ENCODE measurements at places on chromosomes 12 and 14.

- no peak for DNase-seq
These were observed 106.9 kb upstream of the PTPRB start for GRCh38 chr12:70744178-70744577.

DNA sequence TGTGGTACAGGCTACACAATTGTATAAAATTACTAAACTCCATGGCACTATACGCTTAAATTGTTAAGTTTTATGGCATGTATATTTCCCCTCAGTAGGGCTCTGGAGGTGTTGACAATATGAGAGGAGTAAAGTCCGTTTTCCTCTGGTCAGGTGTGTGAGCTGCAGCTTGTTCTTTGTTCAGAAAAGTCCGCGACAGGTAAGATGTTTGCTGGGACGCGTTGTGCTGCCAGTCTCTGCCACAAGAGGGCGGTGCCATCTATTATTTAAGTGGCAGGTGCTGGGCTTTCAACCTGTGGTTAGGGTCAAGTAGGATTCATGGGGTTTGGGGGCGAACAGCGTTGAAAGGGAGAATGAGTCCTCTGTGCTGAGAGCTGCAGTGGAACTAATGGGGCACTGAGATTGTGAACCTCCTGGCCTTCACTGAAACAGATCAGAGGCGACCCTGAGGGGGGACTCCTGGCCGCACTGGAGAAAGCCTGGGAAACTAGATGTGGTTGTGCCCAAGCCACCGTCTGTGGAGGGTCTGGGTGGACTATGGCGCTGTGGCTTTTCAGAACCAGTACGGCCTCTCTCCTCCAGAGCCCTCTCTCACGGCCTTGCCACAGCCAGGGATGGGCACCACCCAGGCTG lies 179.0 kb downstream of the SLC15A4 start:
- DNase-seq = no peak

DNA sequence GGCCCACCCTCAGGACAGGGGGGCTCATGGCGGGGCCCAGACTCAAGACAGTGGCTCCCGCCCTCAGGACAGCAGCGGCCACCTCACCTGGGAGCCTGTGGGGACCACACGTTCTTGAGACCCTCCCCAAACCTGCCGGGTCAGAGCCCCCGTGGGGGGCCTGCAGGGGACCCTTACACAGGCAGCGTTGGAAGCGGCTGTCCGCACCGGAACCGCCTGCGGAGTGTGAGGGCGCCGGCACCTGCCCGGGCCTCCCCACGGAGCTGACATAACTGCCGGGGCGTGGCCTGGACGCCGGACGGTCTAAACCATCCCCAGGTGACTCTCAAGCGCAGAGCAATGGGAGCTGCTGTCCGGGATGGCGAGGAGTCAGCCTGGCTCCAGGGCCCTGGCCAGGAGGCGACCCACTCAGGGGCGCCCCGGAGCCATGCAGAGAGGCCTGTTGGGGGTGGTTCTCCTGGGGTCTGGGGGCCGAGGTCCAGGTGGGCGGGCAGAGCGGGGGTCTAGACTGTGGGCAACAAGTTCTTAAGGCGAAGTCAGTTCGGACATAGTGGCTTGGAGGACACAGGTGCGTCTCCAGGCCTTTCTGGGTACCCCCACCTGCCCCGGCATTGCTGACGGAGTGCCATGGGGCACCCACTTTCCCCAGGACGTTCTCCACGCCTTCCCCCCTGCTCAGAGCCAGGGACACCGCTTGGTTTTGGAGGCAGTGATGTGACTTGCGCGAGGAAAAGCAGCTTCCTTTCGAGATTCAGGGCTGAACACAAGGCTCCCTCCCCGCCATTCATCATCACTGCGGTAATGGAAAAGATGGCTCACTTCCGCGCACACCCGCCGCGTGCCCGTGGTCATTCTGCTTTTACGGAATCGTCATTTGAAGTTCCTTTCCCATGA lies 23.2 kb downstream of the GALNT9 start:
- DNase-seq = no peak

DNA sequence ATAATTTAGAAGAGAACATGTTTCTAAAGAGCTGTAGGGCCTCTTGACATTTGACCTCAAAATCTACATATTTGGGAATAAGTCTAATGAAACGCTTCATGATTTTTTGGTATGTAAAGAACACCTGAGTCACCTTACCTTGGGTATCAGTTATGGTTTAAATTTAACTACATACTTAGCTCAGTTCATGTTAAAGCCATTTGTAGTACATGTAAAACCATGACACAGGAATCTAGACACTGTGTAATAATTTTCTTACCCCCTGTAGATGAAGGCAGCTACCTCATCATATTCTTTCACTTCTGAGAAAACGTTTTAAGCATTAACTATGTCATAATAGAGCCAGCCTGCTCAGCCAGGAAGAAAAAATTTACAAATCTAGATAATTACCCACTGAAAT lies 105.8 kb upstream of the CPNE8 start:
- DNase-seq = no peak

- DNase-seq = peak; percentile 37
These were observed 311.9 kb downstream of the DAD1 start for GRCh38 chr14:22276913-22277816.

DNA sequence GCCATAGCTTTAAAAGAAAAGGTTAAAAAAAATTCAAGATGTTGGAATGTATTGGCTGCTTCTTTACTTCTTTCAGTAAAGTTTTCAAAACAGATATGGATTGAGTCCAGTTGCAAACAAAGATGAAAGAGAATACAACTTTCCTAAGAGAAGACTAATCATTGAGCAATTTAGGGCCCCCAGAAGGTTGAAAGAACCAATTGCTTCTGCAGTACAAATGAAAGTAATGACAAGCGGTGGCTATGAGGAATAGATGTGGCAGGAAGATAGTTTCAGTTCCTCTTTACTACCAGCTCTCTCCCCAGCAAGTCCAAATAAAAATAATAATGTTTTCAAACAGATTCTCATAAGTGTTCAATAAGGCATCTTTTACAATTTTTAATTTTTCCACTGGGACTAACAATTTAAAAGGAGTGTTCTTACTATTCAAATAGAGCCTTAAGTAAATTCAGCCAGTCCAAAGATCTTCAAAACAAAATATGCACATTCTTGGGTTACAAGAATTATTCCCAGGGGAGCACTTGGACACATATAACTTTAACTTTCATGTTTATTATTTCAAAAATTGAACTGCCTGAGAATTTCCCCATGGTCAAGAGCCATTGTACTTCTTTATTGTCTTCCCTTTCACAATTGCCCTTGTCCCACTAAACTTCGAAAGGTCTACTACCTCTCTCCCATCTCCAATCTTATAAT lies 62.3 kb upstream of the PPP1R12A start:
- no peak for DNase-seq

GRCh38 chr14:91841065-91841464 lies 26.3 kb downstream of the TC2N start:
- DNase-seq = no peak

DNA sequence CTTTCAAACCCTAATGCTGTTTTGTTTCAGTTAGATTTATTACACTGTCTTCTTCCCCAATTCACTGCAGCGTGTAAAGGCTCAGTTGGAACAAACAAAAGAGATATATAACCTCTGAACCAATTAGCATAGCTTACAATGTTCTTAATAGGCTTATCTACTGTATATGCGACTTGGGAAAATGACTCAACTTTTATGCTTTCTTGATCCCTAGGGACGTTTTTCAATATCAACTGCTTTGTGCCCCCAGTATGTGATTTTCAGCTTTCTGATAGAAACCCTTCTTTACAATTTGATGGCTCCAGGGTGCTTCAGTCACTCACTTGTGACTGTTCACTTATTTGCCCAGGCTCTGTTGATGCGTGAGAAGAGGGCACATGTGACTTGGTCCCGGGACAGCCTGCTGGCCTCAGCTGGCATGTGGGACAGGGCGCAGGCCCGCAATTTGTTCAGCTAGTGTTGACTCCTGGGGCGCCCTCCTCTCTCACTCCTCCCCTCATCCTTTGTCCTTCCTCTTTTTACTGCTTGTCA lies 107.1 kb downstream of the TMTC2 start:
- no peak for DNase-seq

DNA sequence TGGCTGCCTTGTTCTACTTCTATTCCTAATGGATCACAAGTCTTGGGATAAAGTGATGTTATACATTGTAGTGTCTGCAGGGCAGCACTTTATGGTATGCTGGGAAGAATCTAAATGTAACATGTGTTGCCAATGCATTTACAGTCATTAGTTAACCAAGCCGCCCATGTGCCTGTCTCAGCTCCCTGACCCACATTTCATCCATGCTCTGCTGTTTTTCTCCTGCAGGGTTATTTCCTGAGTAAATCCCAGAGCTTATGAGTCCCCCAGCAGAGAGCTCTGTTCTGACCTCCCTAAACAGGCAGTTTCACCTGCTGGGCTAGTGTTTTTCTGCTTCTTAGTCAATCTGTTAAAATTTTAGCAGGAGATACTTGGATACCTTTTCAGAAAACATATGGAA lies 4.4 kb upstream of the TMTC2 start:
- DNase-seq = no peak

DNA sequence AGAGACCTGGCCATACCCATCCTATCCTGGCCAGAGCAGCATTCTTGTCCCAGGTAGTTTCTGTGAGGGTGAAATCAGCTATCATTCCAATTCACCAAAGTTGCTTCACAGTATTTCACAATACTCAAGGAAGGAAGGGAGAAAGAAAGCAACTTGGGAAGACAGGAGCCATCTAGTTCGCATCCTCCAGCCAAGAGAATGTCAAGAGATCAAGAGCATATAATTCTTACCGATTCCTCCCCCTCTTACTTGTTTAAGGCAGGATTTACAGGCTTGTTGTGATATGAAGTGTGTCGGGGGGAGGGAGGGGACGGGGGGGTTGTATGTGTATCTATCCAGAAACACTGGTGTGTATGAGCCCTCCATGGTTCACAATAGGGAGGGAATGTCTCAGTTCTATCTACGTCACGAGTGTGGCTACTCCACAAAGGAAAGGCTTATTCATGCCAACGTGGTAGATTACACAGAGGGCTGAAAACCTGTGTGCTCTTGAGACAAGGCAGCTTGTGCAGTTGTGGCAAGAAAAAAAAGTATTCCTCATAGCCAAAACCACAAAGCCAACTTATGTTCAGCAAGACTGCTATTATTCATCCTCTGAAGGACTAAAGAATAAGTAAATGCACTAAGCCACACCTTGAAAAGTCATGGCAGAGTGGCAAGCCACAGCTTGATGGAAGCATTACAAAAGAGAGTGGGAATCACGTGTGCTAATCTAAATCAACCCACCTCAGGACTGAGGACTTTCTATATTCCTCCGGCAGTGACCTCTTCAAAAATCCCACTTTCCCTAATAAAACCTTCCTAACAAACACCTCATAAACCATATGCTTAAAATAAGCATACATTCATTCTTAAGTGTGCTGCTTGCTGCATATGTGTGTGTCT lies 35.0 kb downstream of the CORO1C start:
- no peak for DNase-seq

DNA sequence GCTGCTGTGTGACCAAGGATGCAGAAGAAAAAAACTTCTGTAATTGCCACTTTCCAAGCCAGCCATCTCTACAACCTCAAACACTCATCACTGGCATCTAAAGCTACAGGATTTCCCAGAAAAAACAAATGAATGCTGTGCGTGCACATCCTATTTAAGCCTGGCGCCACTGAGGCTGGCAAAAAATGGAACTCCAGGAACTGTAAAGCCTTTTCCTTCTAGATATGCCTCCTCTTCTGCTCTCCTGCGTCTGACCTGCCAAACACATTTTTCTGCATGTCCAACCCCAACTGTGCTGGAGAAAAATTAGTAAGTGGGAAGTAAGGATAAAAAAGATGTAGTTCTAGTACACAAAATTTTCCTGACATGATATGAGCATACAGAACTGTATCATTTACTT lies 184.9 kb downstream of the ITPR2 start:
- peak; percentile 70 for DNase-seq

GRCh38 chr14:91848504-91849001 lies 18.8 kb downstream of the TC2N start:
- no peak for DNase-seq

GRCh38 chr12:30835216-30835615 lies 80.5 kb upstream of the CAPRIN2 start:
- DNase-seq = no peak

- no peak for DNase-seq
These were observed 13.1 kb upstream of the LGR5 start for GRCh38 chr12:71426300-71427047.

DNA sequence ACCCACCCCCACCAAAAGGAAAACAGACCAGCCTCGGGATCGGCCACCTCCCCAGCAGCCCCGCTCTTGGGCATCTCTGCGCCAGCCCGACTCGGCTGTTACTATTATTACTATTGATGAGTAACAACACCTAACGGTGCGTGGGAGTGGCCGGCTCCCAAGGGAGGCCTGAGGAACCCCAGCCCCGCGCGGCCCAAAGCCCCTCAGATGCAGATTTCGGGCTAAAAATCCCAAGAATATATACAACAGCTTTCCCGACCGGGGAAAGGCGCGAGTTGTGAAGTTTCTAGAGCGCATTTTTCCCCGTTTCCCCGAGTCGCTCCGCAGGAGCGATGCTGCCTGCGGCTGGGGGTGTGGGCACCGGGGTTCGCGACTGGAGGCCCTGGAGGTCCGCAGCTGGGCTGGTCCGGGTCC lies 565 bp downstream of the NT5DC3 start:
- peak; percentile 14 for DNase-seq

GRCh38 chr12:108884116-108885012 lies 4.5 kb downstream of the DAO start:
- DNase-seq = peak; percentile 28

- DNase-seq = peak; percentile 70
These were observed 50.6 kb downstream of the WDHD1 start for GRCh38 chr14:54976316-54976715.

- no peak for DNase-seq
These were observed 4.2 kb upstream of the HRK start for GRCh38 chr12:116885491-116885890.

DNA sequence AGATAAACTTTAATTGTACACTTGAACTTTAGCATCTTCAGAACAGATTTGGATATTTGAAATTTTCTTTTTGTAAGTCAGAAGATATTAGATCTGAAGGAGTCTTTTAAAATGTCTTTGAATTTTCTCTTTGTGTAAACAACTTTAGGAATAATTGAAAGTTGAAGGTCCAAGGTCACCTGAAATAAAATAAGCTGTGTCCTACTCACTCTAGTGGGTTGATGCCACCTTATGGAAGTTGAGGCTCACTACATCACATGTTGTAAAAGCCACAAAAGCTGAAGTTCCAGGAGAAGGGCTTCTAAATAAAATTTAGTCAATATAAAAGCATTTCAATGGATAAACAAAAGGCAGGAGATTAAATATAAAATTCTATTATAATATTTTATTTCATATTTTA lies 122.0 kb upstream of the ATXN7L3B start:
- peak; percentile 19 for DNase-seq

- no peak for DNase-seq
These were observed 272.4 kb upstream of the NPAS3 start for GRCh38 chr14:32666308-32666707.

DNA sequence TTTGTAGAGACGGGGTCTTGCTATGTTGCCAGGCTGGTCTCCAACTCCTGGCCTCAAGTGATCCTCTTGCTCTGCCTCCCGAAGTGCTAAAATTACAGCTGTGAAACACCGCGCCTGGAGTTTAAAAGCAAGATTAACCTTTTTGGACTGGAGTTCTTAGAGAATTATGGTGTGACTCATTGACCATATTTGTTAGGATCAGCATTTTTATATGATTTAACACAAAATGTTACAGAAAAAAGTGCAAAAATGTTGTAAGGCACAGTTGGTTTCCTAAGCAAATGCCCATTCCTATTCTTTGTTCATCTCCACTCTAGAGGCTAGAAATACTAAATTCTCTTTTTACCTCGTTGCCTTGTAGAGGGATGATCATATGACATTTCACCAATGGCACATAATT lies 27.6 kb downstream of the SLC35E3 start:
- no peak for DNase-seq

Measured in endothelial cell of umbilical vein (primary cell).